ENCODE measurements at places on chromosomes 12 and 14.

GRCh38 chr12:2413999-2414792, 361.4 kb downstream of the CACNA1C start:
- no peak for DNase-seq

GRCh38 chr12:2058837-2059236, 6.0 kb downstream of the CACNA1C start:
- no peak for DNase-seq

DNA sequence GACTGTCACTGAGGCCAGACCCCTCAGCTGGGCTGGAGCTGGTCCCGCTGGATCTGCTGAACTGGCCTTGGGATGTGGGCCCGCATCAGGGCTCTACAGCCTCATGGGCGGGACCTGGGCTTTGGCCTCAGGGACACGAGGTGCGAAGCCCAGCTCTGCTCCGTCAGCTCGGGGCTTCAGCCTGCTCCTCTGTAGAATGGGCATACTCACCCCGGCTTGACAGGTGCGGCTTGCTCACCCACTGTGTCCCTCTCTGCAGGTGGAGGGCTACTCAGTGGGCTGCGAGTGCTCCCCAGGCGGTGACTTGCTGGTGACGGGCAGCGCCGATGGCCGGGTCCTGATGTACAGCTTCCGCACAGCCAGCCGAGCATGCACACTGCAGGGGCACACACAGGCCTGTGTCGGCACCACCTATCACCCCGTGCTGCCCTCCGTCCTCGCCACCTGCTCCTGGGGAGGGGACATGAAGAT, 57.6 kb downstream of the BEGAIN start:
- DNase-seq = no peak

- DNase-seq = peak; percentile 93
Measured at GRCh38 chr14:60980811-60981632, at the start of the genes SLC38A6 and TRMT5. TSS of gene SLC38A6 (plus strand) at chr14:60981245. CDS start at chr14:60981278, 33 bp downstream. TSS of gene TRMT5 (minus strand) at chr14:60981079. CDS start at chr14:60980973, 106 bp downstream.

- no peak for DNase-seq
Measured at GRCh38 chr14:93033983-93034670, 81.6 kb downstream of the ITPK1 start.

DNA sequence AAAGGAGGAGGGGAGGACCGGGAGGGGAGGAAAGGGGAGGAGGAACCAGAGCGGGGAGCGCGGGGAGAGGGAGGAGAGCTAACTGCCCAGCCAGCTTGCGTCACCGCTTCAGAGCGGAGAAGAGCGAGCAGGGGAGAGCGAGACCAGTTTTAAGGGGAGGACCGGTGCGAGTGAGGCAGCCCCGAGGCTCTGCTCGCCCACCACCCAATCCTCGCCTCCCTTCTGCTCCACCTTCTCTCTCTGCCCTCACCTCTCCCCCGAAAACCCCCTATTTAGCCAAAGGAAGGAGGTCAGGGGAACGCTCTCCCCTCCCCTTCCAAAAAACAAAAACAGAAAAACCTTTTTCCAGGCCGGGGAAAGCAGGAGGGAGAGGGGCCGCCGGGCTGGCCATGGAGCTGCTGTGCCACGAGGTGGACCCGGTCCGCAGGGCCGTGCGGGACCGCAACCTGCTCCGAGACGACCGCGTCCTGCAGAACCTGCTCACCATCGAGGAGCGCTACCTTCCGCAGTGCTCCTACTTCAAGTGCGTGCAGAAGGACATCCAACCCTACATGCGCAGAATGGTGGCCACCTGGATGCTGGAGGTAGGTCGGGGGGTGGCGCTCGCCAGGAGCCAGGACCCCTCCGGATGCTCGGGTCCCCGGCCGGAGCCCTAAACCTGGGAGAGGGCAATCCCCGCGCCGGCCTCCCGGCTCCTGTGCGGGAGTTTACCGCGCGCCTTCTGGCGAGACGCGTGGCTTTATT, at the start of gene CCND2:
CCND2 (plus strand) TSS at position 111 of the 744 bp plus-strand sequence; CDS start at position 390, 279 bp downstream.
- DNase-seq = peak; percentile 88

- no peak for DNase-seq
Measured at GRCh38 chr14:60221457-60221856, 27.6 kb upstream of the PPM1A start.

- DNase-seq = peak; percentile 77
Measured at GRCh38 chr14:24392325-24393091, 6.3 kb upstream of the NYNRIN start.

- DNase-seq = no peak
Measured at GRCh38 chr12:111428081-111428727, 22.5 kb downstream of the SH2B3 start.

DNA sequence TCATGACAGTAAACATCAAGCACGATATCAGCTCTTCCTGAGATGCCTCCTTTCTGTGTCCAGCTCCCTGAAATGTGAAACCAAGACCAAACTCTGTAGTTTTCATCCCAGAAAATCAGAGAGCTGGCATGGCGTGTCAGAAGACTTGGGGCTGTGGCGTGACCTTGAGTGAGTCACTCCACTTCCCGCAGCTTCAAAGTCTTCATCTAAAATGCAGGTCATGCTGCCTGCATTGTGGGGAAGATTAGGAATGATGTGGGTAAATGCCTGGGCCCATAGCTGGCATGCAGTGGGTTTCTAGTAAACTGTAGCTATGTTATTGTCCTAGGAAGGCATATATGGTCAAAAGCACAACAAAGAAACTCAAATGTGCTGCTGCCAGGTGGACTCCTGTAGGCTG, 28.8 kb downstream of the OAS2 start:
- DNase-seq = peak; percentile 44

DNA sequence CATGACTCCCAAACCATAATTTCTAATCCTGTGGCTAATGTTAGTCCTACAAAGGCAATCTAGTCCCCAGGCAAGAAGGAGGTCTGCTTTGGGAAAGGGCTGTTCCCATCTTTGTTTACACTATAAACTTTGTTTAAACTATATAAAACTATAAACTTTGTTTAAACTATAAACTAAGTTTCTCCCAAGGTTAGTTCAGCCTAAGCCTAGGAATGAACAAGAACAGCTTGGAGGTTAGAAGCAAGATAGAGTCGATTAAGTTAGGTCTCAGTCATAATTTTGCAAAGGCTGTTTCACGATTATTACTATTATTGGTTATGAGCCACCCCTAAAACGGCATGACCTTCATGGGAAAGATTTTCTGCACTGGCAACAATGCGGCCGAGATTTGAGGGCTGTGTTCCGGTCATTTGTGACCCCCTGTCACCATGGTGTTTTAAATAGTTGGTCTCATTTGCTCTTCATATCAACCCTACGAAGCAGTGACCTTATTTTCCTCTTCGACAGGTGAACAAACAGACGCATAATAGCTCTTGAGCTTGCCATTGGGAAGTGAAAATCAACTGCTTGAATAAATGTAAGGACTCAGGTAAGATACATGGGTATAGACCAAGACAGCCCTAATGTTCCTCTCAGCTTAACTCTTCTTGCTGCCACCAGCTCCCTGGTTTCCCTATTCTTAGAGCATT, 322.6 kb upstream of the TMEM132C start:
- DNase-seq = peak; percentile 19

GRCh38 chr12:11827091-11828061, 177.9 kb downstream of the ETV6 start:
- no peak for DNase-seq

GRCh38 chr12:3366451-3367110, 124.4 kb upstream of the PRMT8 start:
- DNase-seq = no peak
